ENCODE measurements at places on chromosomes 1 and 21. TPM values are rescaled to one million over a fixed set of nuclear protein-coding genes. Genes with fewer than 3 reads are reported as not detected.

DNA sequence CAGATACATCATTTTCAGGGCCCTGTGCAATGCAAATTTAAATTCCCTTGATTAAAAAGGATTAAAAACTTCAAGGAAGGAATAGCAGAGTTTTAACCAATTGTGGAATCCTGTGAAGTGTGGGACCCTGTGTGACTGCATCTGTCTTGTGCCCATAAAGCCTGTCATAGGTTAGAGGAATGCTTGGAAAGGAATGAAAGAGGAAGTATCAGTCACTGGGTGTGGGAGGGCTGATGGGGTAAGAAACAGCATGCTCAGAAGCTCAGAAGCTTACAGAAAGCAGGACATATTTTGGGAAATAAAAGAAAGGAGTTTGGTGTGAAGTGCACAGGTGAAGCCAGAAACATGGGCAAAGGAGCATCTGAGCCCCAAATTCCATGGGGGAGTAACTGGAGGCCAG is 150.8 kb upstream of the ETV3 start:
- no peak for DNase-seq

GRCh38 chr21:46159841-46160656 is 4.7 kb upstream of the FTCD start:
- DNase-seq: no peak

- DNase-seq: no peak
These were observed 23.1 kb upstream of the RGS4 start for GRCh38 chr1:163046071-163046470.

DNA sequence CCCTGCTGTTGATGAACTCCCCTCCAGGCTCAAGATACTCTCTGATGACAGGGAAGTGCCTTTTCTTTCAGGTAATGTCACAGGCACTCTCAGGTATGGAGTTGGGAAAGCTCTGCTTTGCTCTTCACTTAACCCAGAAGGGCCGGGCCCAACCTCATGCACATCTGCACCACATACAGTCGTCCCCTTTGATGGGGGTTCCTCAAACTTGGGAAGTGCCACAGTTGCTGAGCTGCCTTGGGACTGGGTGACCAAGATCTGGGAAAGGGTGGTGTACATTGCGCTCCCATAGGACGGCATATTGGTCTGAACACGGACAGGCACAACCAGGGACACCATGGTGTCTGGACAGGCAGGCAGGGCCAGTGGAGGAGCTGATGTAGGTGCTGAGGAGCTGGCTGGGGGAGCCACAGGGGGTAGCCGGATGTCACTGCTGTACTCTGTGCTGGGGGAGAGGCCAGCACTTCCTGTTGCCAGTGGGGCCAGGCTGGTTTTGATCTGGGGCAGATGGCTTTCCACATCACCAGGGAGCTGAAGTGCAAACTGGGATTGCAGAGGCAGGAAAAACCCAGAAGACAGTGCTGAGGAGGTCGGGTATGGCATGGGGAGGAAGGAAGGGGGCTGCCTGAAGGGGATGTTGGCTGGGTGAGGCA is 96.2 kb upstream of the EDN2 start:
- DNase-seq: no peak

GRCh38 chr1:182032251-182032650 is 29.3 kb downstream of the ZNF648 start:
- DNase-seq: no peak

The SOAT1 gene
- 39.0 TPM for polyA plus RNA-seq

DNA sequence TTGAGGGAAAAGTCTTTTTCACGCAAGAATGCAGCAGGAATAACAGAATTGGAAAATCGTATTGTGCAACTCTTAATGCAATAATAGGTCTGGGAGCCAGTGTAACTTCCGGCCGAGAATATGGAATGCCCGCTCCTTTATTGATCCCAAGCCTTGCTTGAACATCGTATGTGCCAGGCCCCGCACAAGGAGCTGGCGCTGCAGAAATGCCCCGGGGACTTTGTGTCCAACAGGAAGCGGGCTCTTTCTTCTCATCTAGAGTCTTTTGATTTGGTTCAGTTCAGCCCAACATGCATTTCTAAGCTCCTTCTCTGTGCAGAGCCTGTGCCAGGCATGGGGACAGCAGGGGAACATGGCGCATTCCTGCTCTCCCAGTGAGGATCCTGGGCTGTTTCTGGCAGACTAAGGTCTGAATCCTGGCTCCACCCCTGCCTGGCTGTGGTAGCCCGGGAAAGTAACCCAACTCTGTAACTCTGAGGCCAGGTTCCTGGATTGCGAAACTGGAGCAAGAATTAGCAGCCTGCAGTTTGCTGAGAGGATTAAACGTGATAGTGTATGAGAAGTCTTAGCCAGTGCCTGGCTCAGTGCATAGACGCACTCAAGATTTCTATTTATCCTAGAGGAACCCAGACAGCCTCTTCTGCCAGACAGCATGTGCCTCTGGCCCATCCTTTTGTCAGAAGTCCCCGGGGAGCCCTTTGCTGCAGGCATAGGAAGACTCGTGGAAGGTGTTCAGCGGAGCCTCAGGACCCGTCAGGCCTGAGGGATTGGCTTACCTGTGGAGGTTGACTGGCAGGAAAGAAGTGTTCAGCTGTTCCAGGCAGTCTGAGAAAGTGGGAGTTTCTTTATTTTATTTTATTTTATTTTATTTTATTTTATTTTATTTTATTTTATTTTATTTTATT is 987 bp upstream of the CDCP2 start:
- no peak for DNase-seq

All from right renal cortex interstitium (tissue), 3 donors.